ENCODE measurements at places on chromosomes 7 and 10.

DNA sequence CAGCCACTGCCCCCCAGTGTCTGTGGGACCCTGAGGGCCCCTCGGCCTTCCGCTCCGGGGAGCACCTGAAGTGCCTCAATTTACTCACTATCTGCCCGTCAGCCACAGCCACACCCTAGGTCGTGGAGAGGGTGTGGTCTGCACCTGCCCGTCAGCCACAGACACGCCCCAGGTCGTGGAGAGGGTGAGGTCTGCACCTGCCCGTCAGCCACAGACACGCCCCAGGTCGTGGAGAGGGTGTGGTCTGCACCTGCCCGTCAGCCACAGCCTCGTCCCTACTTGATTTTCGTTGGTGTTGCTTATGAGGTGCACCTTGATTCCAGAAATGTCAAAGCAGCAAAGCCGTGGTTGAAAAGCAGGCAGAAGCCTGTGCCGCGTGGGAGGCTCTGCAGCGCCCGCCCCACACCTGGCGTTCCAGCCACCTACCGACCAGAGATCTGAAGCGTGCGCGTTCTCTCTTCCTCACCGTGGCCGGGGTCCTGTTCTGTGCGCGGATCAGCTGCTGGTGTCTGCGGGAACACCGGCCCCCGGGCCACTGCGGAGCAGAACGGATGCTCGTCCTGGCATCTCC lies 101.6 kb downstream of the DYNC2I1 start:
- H3K27ac ChIP-seq = no peak overlapping the region
- no peaks in the 10 kb centered on the region for H3K4me1 ChIP-seq
- H3K27me3 ChIP-seq = no peaks in the 10 kb centered on the region

- H3K27ac ChIP-seq = no peak overlapping the region
- H3K27me3 ChIP-seq = no peaks in the 10 kb centered on the region
- H3K4me3 ChIP-seq = no peak overlapping the region
- no peaks in the 10 kb centered on the region for H3K4me1 ChIP-seq
- peaks cover 2% of the 10 kb centered on the region for H3K36me3 ChIP-seq
Observed at GRCh38 chr10:76902949-76903348, 734.7 kb downstream of the KCNMA1 start.

DNA sequence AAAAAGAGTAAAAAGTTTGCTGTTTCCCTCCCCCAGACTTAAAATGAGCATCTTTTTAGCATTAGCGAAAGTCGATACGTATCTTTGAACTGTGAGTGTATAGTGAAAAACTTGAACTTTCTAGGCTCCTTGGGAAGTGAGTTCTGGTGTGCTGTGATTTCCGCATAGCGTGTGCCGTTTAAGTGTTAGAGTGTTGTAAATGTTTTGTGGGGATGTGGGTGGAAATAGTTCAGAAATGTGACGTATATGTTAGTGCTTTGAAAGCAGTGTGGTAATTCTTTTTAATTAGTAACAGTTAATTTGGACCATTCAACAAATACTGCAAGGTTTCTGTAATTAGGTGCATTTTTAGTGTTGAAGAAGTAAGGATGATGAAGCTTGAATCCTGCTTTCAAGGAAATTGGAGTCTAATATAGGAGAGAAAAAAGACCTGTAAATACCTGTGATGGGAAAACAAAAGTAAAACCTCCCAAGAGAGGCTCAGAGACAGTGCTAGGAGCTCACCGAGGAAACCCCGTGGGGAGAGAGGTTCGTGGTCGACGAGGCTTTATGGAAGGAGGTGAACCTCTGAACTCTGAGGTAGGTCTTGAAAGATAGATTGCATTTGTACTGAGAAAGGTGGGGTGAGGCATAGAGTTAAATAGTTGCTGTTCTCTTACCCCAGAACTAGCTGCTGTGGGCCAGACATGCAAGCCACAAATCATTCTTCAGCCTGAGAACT lies 40.8 kb downstream of the RBM33 start:
- no peaks in the 10 kb centered on the region for H3K27me3 ChIP-seq
- no peak overlapping the region for H3K27ac ChIP-seq
- H3K4me1 ChIP-seq = no peaks in the 10 kb centered on the region
- no peak overlapping the region for H3K4me3 ChIP-seq
- no peak for DNase-seq
- H3K36me3 ChIP-seq = peaks cover 9% of the 10 kb centered on the region

- H3K27me3 ChIP-seq = no peaks in the 10 kb centered on the region
- no peak overlapping the region for H3K4me3 ChIP-seq
- H3K27ac ChIP-seq = no peak overlapping the region
- DNase-seq = no peak
Observed at GRCh38 chr7:7699970-7700369, 18.4 kb downstream of the RPA3 start.

DNA sequence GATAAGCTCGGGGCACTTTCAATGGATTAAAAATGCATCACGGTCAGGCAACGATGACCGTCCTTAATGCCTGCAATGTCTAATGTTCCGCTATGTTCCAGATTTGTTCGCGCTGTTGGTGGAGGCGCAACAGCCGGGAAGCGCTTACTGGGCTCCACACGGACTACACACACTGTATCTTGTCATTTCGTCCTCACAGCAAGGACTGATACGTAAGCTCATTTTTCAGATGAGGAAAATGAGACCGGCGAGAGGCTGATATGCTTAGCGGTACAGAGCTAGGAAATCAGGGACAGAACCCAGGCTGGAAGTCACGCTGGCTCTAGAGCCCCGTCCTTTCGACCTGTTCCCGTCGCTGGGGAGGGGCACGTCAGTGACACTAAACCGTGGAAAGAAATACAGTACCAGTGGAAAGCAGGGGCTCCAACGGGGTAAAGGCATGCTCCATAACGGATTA lies 670 bp downstream of the TPK1 start:
- H3K27me3 ChIP-seq = no peaks in the 10 kb centered on the region
- H3K27ac ChIP-seq = no peak overlapping the region
- H3K36me3 ChIP-seq = no peaks in the 10 kb centered on the region
- H3K4me1 ChIP-seq = no peaks in the 10 kb centered on the region
- DNase-seq = peak; percentile 57
- H3K4me3 ChIP-seq = peak overlapping the region; percentile 77

DNA sequence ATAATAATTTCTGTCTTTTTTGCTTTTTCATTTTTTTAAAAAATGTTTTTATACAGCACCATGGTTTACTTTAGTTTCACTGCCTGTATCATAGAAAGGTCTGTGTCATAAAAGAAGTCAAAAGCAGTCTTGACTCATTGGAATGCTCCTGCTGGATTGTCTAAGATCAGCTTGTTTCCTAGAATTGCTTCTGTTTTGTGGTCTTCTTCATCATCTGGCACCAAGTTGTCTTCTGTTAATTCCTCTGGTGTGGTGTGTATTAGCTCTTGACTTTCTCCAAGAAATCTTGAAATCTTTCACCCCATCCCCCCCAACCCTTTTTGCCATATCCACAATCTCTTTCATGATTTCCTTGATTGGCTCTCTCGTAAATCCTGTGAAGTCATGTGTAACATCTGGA lies 250.3 kb upstream of the CXCL12 start:
- no peak overlapping the region for H3K4me3 ChIP-seq
- no peaks in the 10 kb centered on the region for H3K36me3 ChIP-seq
- no peaks in the 10 kb centered on the region for H3K27me3 ChIP-seq
- H3K4me1 ChIP-seq = no peaks in the 10 kb centered on the region
- H3K27ac ChIP-seq = no peak overlapping the region

DNA sequence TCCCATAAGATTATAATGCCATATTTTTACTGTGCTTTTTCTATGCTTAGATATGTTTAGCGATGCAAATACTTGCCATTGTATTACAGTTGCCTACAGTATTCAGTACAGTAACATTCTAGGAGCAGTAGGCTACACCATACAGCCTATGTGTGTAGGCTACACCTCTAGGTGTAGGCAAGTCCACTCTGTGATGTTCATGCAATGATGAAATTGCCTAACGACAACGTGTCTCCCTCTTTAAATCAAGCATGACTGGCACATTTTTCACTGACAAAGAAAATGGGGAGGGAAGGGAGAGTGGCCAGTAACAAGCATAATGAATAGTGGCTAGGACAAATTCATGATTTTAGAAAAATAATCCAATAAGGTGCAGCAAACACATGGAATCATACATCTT lies 1.7 kb downstream of the NCAPG2 start:
- H3K4me3 ChIP-seq = no peak overlapping the region
- no peak for DNase-seq
- H3K36me3 ChIP-seq = peaks cover 8% of the 10 kb centered on the region
- H3K4me1 ChIP-seq = peaks cover 10% of the 10 kb centered on the region
- H3K27ac ChIP-seq = no peak overlapping the region

GRCh38 chr7:134514663-134515062 lies 12.7 kb upstream of the AKR1B10 start:
- H3K36me3 ChIP-seq = no peaks in the 10 kb centered on the region
- H3K27ac ChIP-seq = no peak overlapping the region
- peak; percentile 27 for DNase-seq

DNA sequence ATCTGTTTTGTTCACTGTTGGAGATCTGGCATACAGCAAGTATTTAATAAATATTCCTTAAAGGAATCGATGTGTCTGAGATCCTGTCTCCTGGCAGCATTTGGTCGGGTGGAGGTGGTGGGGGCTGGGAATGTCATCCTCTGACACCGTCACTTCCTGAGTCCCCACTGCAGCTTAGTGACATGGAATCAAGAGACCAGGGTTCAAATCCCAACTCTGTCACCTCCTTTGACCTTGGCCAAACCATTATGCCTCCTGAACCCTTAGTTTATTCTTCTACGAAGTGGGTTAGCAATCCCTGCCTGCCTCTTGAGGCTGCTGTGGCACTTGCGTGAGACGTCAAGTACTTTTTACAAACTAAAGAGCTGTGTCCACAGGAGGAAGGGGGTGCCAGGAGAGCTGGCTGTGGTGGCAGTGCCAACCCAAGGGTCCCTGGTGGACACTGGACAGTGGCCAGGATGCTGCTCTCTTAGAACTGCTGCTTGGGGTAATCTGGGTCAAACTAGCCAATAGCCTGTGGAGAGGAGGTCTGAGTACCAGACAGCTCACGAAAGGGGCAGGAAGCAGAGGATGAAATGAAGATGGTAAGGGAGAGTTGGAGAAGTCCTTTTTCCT lies 8.0 kb upstream of the ZMIZ1 start:
- no peak overlapping the region for H3K27ac ChIP-seq
- no peak overlapping the region for H3K4me3 ChIP-seq
- H3K36me3 ChIP-seq = no peaks in the 10 kb centered on the region
